Fibroblast of skin of abdomen (primary cell): ENCODE measurements at places on chromosomes 1 and 21.

DNA sequence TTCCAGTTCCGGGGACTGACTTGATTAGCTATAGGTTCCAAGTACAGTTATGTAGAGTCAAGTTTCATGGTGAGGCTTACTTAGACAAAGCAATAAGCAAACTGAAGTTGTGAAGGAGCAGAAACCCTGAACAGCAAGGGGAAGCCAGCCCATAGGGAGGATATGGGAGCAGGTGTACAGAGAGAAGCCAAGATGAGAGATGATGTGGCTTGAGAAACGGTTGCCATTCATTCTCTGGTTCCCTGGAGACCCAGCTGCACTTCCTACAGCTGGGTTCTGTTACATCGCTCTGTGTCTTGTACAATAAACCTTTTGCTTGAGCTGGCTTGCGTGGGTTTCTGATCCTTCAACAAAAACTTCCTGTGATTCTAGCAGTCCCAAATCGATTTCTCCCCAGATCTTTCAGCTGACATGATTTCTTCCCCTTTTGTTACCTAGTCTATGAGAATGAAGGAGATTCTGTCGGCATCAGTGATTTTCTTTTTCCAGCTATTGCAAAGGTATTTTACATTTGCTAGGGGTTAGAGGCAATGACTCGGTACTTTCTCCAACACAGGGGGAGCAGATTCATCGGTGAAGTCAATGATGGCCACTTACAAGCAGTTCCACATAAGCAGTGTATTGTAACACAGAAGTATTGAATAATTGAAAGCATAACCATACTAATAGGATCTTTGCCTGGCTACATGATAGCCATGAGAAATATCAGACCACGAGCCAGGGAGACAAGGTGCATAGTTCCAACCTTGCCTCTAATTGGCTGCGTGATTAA, 67.3 kb downstream of the URB2 start:
- peak; percentile 23 for DNase-seq

GRCh38 chr1:18415448-18416027, 65.2 kb upstream of the KLHDC7A start:
- DNase-seq, result no peak

DNA sequence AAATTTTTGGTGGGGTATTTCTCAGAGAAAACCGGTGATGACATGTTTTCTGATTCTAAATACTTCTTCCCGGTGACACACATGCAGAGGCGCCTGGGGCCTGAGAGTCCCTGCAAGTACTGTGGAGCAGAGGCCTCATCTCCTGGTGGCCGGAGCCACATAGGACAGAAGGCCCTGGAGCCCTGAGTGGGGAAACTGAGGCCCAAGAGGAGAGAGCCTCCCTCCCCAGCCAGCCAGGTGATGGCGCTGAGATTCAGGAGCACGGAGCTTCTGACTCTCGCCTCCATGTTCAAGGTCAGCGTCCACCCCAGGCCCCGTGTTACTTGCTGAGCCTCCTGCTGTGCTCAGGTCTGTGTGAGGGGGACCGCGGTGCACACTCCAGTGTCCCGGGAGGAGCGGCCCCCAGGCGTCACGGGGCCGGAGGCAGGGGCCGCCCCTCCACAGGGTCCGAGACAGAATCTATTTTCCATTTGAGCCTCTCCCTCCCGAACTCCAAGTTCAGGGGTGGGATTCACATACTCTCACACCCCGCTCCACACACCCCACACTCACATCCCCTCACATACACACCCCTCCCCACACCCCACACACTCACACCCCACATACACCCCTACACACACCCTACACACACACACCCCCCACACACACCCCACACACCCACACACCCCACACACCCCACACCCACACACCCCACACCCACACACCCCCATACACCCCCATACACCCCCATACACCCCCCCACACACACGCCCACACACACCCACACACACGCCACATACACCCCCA, 43.8 kb downstream of the SLX9 start:
- DNase-seq, result no peak

GRCh38 chr1:47948126-47948525, 49.1 kb downstream of the TRABD2B start:
- no peak for DNase-seq

DNA sequence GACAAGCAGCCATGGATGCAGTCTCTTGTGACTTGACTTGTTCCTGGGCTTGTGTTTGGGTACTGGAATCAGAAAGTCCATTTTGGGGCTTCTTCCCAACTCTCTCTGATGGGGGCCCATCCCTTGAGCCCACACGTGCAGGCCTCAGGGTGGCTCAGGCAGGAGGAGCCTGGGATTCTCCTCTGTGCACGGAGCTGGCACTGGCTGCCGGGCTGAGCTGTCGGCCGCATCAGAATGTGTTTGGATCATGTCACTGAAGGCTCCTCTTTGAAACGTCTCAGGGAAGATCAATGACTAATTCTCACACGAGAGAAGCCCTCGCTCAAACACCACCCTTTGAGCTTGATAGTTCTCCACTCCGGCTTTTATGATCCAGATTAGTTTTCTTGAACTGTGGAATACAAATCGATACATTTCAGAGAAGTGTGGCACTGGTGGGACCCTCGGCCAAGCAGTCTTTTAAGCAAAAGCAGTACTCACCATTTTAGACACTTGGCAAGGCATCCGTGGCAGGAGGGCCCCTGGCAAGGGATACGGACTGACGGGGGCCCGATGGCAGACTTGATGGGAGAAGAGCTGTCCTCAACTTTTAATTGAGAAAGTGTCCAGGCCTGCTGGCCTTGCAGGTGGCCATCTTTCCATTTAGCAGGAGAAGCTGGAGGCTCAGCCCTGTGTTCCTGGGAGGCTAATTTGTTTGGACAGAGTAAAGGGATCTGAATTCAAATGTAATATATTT, 220.7 kb upstream of the C1orf174 start:
- DNase-seq, result no peak

GRCh38 chr1:71233645-71234044, 152.8 kb upstream of the ZRANB2 start:
- DNase-seq, result no peak

DNA sequence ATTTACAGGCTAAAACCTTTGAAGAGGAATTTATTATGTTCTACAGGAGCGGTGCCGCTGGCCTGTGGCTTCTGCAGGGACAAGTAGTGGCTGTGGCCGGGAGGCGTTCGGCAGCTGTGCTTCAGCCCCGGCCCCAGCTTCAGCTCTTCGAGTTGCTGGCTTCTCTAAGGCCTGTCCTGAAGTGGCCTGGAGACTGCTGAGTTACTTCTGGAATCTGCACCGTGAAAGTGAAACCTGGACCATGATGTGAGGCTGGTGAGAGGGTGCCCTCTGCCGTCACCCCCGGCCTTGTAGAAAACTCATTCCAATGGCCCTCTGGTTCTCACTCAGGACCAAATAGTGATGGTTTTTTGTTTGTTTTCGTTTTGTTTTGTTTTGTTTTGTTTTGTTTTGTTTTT, 48.1 kb downstream of the PRKCZ start:
- DNase-seq, result no peak

DNA sequence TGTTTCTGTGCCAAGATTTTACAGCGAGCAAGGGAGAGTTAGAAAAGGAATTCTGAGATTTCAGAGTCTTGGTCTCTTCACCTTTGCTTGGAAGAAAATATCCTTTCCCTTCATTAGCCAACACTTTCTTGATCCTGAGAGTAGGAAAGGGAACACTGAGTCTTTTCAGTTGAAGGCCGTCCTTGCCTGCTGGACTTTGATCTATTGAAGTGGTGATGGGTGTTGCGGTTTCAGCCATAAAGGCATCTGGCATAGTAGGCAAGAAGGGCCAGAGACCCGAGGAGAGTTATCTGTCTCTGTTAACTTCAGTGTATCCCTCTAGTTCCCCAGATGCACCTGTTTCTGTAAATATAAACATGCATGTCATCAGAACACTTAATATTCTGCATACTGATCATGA, 9.7 kb downstream of the SELE start:
- DNase-seq, result no peak

DNA sequence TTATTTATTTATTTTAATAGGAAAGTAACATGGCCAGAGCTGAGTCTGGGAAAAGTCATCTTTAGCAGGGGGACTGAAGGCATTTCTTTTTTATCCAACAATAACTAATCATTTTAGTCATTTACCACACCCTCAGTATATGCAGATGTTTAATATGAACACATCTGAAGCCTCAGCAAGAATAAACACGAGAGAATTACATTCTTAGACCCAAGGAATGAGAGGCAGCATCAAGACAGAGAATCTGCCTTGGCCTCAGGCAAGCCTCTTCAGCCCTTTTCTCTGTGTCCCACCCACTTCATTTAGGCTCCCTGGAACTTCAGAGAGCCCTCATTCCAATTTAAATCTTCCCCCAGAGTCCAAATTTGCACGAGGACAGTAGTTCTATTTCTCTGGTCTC, 17.0 kb upstream of the IGSF3 start:
- DNase-seq, result no peak

- peak; percentile 74 for DNase-seq
Observed at GRCh38 chr1:179141592-179142251, 59.9 kb downstream of the TOR3A start.

GRCh38 chr1:212754193-212754592, 37.4 kb downstream of the NSL1 start:
- no peak for DNase-seq

DNA sequence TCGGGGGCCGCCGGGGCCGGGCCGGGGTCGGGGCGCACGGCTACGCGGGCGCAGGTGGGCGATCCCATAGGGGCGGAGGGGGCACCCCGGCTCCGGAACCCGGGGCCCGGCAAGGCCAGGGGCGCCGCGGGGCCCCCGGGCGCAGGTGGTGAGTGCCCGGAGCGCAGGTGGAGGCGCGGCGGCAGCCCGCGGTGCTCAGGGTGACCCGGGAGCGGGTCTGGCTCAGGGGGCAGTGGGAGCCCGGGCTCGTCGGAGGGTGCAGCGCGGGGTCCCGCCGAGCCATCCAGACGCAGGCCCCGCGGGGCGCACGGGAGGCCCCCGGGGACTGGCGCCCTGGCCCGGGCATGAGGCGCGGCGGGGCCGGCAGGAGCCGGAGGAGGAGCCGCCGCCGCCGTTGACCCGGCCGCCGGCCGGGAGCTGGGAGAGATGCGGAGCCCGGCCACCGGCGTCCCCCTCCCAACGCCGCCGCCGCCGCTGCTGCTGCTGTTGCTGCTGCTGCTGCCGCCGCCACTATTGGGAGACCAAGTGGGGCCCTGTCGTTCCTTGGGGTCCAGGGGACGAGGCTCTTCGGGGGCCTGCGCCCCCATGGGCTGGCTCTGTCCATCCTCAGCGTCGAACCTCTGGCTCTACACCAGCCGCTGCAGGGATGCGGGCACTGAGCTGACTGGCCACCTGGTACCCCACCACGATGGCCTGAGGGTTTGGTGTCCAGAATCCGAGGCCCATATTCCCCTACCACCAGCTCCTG, 489 bp downstream of the CELSR2 start:
- DNase-seq, result no peak

DNA sequence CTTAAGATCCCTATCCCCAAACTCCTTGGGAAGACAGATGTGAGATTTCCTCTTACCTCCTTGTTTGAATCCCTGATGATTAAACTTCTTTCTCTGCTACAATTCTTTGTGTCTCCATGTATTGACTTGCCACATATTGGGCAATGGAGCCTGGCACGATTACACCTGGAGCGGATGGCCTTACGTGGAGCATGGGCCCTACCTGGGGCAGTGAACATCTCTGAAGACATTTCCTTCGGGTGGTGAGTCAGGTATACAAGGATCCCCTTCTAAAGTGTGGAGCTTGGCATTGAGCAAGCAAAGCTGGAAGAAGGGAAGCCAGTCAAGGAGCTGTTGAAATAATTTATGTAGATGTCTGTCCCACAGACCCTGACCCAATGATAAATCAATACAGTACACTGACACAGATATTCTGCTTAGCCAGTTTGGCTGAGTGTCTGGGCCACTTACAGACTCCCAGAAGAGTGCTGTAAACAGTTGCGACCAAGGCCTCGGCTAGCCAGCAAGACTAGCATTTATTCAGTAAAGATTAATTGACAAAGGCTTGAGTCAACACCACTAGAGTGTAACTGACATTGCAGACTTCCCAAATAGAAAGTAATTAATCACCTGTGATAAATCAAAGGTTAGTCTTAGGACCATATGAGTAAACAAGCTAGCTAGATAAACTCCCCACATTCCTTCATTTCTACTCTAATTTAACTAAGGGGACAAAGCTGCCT, 83.1 kb upstream of the KCNK1 start:
- DNase-seq, result no peak

GRCh38 chr1:61604261-61604660, 120.7 kb downstream of the TM2D1 start:
- peak; percentile 40 for DNase-seq

DNA sequence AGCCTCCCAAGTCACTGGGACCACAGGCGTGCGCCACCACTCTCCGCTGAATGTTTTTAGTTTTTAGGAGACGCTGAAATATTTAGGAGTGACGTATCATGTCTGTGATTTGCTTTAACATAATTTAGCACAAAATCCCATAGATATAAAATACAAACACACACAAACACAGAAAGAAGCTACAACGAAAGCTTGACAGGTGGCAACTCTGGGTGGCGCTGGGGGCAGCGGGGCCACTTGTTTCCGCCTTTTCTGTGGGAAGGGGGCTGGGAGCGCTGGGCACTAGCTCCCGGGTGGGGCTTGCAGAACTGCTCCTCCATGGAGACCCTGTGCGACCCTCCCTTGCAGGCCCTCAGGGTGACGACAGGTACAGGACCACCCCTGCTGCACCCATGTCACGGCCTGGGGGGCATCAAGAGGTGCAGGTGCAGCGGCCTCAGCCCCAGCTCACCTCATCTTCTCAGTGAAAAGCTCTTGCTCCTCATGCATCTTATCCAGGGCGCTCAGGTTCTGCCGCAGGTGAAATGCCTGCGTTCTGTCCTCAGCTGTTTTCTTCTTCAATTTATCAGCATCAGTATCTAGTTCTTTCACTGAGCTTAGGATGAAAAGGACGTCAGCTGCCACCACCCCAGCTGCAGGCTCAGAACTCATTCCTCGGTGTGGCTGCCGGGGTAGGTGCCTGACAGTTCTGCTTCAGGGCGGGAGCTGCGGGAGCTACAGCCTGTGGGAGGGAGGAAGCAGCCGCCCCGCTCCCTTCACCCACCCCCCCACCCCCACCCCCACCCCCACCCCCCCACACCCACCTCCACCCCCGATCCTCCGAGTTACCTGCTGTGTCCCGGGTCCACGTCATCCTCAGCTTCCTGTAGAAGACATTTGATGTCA, 15.3 kb downstream of the CFAP74 start:
- no peak for DNase-seq

- DNase-seq, result no peak
Observed at GRCh38 chr1:195332102-195332501, 1276.1 kb downstream of the KCNT2 start.

- peak; percentile 40 for DNase-seq
Observed at GRCh38 chr1:95415146-95415545, 181.1 kb downstream of the RWDD3 start.

DNA sequence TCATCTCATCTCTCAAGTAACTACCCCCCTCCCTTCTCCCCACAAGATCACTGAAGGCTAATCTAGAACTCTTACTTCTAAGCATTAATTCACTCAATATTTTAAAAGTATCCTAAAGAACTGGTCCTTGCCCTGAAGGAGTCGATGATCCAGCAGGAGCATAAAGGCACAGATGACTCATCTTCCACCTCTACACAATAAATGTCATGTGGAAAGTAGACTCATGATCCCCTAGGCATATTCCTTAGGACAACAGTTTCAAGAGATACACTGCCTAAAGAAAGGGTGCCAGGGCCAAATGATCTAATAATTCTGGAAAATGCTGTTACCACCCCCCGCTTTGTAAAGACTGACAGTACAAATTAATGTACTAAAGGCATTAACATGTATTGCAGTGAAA, 85.8 kb upstream of the DIRAS3 start:
- no peak for DNase-seq

GRCh38 chr21:38833117-38833516, 27.4 kb downstream of the ETS2 start:
- DNase-seq, result no peak

- peak; percentile 28 for DNase-seq
Observed at GRCh38 chr1:219293410-219293809, 119.7 kb downstream of the LYPLAL1 start.
